ENCODE measurements at places on chromosomes 4 and X.

- no peak for DNase-seq
These were observed 327.2 kb downstream of the NKX6-1 start for GRCh38 chr4:84171871-84172270.

DNA sequence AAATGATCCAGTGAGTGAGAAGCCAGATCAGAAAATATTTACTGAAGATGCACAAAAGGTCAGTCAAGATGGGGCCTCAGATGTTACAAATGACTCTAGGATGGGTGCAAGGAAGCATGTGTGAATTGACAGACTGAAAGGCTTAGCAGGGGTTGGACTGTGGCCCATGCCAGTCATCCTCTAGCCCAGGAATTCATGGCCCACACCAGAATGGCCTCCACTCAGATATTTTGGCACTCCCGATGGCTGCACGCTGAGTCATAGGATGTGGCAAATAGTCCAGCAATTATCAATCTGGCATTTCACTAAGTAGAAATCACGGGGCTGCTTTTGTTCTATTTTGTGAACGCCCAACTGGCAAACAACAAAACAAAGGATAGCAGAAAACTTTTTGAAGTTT is 406.5 kb downstream of the IQCM start:
- DNase-seq: no peak

DNA sequence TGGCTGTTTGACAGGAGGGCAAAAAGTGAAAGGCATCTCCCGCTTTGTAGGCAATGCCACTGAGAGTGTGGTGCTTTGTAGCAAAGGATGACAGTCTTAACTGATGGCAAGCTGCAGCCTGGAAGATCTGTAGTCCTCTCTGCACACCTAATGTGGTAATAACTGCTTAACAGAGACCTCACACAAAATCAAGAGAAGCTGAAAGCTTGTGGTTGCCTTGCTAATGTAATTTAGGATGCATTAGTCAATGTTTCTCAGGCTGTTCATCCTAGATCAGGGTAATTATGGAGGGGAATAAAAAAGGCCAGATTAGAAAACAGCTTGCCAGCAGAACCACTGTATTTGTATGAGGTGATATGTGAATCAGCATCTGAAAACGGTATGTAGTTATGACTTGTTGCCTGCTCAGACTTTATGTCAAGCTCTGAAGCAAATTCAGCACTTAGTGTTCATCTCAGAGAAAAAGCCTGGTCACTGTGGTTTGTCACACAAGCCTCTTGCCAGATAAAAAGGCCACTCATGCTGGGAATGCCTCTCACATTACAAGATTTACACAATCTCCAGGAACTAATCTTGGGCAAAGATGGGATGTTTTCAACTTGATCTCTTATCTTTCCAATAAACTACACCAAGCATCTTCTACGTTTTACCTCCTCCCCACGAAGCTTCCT is 130.8 kb downstream of the ENOX2 start:
- DNase-seq: peak; percentile 1

GRCh38 chr4:162356181-162356580 is 192.4 kb upstream of the FSTL5 start:
- DNase-seq: no peak

DNA sequence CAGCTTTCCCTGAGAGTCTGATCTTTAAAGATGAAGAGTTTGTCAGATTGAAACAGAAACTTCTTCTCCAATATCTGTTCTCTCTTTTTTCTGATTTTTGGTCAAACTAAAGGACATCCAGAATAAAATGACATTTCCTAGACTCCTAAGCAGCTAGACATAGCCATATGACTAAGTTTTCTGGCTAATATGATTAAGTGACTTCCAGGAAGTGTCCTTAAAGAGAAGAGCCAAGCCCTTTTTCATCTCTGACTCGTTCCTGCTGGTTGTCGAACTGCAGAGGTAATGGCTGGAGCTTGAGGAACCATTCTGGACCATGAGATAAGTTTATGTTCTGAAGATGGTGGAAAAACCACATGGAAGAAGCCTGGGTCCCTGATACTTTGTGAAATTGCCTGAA is 546.0 kb downstream of the BCOR start:
- DNase-seq: no peak

DNA sequence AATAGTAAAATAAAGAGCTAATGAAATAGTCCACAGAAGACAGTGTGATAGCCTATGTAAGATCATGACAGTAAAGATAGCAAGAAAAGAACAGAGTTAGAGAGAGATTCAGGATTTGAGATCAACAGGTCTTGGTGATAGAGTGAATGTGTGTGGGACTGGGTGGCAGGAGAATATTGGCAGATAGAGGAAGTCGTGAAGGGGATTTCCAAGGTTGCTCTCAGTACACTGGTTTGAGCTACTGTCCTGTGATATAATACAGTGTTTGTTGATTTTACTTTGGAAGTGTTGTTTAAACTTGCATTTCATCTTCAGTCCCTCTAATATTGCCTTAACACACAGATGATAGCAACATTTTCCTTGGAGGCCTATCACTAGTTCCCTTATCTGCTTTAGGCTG is 44.1 kb downstream of the DTHD1 start:
- no peak for DNase-seq

GRCh38 chrX:70446380-70447350 is 2.0 kb downstream of the DLG3 start:
- DNase-seq: no peak

- no peak for DNase-seq
These were observed 48.6 kb downstream of the ADGRL3 start for GRCh38 chr4:61248705-61249104.

Data from GF-D8 (cell line).